Omental fat pad (tissue), 4 donors: ENCODE measurements at places on chromosomes 13 and 19.

- DNase-seq: peak; percentile 64
Observed at GRCh38 chr19:48674921-48675824, 2.4 kb upstream of the NTN5 start.

- DNase-seq: no peak
Observed at GRCh38 chr19:17245535-17245984, at the start of gene NR2F6. NR2F6 (minus strand) TSS chr19:17245919; CDS start chr19:17245220, 699 bp downstream.

DNA sequence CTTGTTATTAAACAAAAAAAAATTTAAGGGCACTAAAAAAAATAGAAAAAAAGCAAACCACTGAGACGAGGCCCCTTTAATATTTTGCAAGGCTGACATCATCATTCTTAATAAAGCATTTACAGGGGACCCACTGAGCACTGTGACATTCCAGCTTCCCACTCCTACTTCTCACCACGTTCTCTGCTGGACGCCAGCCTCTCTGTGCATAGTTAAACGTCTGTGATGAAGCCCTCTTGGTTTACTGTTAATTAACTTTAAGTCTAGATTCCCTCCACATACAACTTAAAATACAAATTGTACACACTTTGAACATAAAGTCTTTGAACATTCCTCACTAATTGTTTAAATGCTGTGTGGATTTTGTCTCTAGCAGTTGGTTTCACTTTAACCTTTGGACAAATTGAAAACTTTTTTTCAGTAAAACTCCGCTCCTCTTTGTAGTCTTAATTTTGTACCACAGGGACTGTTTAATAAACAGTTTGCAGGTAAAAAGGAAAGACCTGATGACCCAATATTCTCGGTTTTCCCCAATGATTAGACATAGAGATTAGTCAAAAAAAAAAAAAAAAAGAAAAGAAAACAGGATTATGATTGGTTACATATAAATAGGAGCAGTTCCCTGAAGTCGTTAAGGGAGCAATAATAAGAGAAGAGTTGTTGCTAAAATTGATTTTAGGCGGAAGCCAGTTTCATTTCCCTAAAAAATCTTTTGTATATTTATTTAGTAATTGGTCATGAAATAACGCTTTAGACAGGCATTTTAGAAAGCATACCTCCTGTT, 219.8 kb downstream of the MZT1 start:
- DNase-seq: no peak

DNA sequence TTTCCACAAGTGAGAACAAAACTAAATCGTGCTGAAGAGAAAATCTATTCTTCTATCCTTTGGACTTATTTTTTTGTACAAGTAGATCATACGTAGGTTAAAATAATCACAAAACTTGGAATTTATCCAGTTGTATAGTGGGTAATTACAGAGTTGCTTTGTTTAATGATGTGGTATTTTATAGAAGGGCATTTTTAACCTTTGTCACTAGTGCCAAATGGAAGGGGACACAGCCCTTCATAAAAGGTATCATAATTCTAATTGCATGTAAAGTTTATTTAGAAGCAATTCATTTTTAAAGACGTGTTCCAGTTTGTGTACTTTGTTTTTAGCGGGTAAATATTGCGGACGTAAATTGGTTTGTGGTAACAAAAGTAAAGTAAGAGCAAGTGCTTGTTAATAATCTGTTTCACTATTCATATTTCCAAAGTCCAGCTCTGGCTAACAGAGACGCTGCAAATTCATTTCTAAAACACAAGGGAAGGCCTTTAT, 99.5 kb downstream of the ERCC5 start:
- no peak for DNase-seq

DNA sequence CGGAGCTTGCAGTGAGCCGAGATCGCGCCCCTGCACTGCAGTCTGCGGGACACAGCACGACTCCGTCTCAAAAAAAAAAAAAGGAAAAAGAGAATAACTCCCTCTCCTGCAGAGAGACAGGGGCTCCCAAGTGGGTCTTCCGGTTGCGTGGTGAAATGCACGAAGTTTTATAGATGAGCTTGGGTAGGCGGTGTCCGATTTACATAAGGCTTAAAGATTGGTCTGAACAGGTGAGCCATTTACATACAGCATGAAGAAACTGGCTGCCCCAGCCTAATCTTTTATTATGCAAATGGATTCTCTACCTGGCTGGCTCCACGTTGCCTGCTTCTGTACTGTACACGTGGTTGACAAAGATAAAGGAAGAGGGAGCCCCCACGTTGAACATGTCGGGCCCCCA, 19.5 kb downstream of the ADGRE2 start:
- DNase-seq: no peak

DNA sequence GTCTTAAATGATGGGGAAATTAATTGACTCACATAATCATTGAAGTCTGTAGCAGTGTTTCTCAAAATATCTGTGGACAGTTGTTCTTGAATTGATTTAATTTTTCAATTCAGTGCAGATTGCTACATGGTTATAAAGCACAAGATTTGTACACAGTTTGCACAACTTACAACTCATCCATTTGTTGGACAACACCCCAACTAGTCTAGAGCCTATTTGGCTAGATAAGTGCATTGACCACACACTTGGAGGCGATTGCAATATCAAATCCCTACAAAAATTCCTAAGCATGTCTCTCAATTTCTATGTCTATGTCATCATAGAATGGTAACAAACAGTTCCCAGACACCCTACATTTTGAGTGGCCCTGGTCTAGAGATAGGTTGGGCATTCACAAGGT, 48.0 kb upstream of the IPO5 start:
- no peak for DNase-seq
